ENCODE measurements at places on chromosomes 7 and 10.

DNA sequence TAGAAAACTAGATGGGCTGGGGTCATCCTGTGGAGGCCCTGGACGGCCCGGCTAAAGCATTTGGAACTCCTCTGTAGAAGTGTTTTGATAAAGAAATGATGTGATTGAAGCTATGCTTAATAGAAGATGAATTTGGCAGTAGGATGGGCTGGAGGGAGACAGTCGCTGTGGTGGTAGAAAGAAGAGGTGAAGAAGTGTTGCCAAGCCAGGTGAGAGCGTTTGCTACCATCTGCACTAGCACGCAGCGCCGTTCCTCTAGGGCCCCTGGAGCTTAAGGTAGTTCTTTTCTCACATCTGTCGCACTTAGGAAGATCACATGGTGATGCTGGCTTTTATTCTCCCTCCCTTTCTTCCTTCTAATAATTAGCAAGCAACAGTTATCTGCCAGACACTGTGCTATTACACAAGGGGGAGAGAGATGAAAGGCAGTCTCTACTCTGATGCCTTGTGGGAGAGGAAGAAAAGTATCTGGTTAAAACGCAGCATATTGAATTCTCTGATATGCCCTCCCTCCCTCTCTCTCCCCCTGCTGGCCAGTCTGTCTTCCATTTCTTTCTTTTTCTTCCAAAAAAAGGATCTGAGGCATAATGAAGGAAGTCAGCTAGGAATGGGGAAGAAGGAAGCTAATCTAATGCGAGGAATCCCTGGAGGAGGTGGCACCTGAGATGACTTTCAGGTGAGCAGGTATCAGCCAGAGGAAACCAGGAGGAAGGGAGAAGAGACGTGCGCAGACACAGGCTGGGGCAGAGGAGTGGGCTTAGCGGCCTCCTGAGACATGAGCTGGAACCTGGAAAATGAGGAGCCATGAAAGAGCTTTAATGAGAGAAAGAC is 162.3 kb upstream of the KLF14 start:
- DNase-seq: peak; percentile 68

- no peak for DNase-seq
Observed at GRCh38 chr10:96587264-96588059, 650 bp upstream of the TM9SF3 start.

GRCh38 chr7:91847876-91848588 is 32.5 kb downstream of the MTERF1 start:
- DNase-seq: peak; percentile 58

DNA sequence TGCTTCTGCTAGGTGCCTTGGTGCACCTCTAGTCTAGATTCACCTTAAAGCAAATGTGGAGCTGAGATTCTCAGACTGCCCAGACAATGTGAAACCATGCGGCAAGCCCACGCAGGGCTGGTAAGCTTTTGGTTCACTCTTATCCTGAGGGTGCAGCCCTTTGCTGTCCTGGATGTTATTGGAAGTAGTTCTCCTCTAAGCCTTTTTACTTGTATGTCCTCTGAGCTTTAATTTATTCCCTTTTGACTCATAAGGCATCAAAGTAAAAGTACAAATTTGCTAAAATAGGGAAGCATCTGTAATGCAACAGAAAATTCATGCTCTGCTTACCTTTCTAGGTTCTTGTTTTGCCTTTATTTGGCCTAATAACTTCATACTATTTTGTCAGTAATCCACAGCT is 186.8 kb downstream of the MACC1 start:
- peak; percentile 42 for DNase-seq

GRCh38 chr7:116616555-116617059 is 55.4 kb upstream of the MET start:
- DNase-seq: no peak

GRCh38 chr7:69173846-69174245 is 424.4 kb upstream of the AUTS2 start:
- no peak for DNase-seq

- no peak for DNase-seq
Observed at GRCh38 chr10:860519-860918, 71.0 kb downstream of the LARP4B start.

DNA sequence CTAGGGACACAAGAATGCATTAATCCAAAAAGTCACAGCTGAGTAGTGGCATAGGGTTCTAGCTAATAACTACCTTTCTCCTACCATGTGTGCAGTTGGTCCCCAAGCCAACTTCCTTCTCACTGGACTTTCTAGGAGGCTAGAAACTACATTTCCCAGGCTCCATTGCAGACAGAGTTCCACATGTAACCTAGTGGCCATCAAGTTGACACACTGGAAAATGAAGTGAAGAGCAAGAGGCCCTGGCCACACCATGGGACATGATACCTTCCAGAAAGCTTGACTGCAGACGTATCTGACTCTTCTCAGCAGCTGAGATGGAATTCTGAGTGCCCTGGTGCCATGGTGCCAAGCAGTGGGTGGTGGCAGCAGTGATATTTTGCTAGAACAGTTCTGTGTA is 49.8 kb upstream of the TMEM273 start:
- DNase-seq: peak; percentile 42

DNA sequence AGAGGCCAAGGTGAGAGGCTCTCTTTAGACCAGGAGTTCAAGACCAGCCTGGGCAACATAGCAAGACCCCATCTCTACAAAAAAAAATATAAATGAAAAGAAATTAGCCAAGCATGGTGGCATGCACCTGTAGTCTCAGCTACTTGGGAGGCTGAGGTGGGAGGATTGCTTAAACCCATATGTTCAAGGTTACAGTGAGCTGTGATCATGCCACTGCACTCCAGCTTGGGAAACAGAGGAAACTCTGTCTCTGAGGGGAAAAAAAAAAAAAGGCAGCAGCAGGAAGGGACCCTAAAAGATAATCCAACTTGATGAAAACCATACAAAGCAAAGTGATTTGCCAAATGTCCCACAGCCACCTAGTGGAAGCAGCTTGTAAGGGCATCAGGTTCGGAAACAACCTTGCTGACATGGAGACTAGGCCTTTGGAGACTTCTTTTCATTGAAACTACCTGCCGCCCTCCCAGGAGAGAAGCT is 15.6 kb upstream of the PBLD start:
- peak; percentile 61 for DNase-seq

- DNase-seq: no peak
Observed at GRCh38 chr7:123548406-123548805, 9.2 kb downstream of the NDUFA5 start.

DNA sequence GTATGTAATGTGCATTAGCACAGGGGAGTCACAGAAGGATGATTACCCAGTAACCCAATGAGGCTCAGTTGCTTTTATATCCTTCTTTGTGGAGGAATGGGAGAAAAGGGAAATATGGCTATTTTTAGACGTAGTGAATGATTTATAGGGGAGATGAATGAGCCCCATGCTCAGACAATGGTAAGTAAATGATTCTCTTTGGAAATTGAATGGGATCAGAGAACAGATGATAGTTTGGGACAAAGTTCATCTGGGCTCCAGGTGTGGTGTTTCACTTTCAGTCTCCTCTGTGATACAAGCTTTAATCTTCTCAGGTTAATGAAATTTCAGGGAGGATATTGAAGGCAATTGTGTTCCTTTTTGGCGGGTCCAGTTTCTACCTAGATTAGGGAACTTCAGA is 63.0 kb upstream of the MPP7 start:
- no peak for DNase-seq

DNA sequence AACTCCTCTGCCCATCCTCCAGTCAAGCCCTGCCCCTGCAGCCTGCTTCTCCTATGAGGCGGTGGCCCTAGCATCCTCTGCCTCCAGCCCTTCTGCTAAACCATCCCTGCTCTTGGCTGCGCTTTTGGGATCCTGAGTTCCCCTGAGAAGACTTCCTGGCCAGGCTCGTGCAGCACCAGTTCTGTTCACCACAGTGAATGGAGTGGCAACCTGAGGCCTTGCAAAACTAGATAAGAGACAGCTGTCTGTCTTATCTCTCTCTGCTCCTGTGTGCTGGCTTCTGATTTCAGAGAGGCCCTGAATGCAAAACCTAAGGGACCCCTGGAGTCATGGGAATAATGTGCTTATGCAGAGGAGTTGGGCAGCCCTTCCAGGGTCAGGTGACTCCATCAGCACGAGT is 119.2 kb downstream of the TMEM178B start:
- DNase-seq: no peak

DNA sequence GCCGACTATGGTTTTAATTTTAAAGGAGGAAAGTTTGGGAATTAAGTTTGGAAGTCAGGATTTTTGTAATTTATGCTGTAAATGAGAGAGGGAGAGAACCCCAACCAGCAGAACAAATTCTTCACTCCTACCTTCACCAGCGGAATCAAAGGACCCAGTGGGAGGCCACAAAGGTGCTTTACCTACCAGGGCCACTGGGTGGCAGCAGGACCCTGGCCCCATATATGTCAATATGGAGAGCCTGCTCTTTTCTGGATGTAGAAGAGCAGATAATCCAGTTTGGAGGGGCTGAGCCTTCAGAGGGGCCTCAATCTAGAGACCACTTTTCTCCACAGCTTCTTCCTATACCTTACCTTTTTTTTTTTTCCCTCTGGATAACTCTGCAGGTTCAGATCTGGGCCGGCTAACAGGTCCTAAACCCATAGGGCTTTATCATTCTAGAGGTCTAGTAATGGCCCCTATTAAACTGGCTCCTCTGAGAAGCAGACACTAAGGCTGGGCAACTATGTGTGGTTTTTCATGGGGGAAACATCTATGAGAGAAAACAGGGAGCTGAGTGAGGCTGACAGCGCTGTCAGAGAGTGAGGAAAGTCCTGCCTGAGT is 8.5 kb upstream of the SCD start:
- DNase-seq: peak; percentile 81
